Activated naive CD8-positive, alpha-beta T cell treated with anti-CD3 and anti-CD28 coated beads, Interleukin-2, amount 50 U/mL, for 16 hours (primary cell): ENCODE measurements at places on chromosomes 7 and 10.

DNA sequence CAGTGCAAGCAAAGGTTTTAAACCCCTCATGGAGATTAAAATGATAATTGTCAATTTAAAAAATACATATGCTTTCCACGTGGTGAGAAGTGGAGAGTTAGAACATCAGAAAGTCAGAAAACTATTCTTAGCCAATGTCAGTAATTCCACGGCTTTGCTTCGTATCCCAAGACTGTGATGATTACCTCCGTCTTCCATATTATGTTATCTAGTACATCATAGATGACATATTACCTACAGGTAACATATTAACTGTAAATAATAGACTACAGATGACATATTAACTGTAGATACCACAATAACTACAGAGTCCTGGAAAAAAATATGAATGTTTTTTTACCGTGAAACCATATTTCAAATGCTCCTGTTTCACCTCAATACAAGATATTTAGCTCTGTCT lies 579.4 kb upstream of the PFKP start:
- DNase-seq: no peak

- no peak for DNase-seq
Observed at GRCh38 chr10:15262036-15262713, 93.7 kb upstream of the NMT2 start.

- DNase-seq: no peak
Observed at GRCh38 chr10:78505657-78506056, 472.0 kb downstream of the RPS24 start.

DNA sequence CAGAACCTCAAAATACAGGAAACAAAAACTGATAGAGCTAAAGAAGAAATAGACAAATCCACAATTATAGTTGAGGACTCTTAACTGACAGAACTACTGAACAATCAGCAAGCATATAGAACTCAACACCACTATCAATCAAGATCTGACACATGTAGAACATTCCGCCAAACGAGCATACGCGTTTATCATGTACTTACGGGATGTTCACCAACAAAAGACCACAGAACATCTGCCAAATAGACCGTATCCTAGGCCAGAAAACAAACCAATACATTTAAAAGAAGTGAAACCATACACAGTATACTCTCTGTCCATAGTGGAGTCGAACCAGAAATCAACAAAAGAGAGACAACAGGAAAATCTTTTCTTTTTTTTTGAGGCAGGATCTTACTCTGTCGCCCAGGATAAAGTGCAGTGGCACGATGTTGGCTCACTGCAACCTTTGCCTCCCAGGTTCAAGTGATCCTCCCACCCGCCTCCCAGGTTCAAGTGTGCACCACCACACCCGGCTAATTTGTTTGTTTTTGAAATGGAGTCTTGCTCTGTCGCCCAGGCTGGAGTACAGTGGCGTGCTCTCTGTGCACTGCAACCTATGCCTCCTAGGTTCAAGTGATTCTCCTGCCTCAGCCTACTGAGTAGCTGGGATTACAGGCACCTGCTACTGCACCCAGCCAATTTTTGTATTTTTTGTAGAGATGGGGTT lies 5.1 kb downstream of the GNA12 start:
- no peak for DNase-seq
